ENCODE measurements at places on chromosomes 13 and 19.

DNA sequence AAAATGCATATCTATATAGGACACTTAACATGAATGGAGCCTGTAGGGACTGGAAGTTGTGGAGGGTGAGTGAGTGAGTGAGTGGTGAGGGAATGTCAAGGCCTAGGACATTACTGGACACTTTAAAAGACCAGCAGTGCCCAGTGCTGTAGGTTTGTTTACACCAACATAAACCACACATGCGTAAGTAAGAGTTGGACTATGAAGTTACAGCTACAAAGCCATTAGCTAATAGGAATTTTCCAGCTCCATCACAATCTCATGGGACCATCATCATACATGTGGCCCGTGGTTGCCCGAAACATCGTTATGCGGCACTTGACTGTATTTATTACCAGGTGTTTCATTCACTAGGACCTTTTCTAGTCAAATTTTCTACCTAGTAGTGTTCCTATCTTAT lies 49.2 kb downstream of the LATS2 start:
- DNase-seq = no peak

- DNase-seq = peak; percentile 99
These were observed 9.4 kb downstream of the ABHD17A start for GRCh38 chr19:1875646-1876495.

GRCh38 chr13:73450583-73450982 lies 391.8 kb downstream of the KLF5 start:
- no peak for DNase-seq

GRCh38 chr19:16890461-16891184 lies 1.8 kb downstream of the F2RL3 start:
- DNase-seq = no peak

DNA sequence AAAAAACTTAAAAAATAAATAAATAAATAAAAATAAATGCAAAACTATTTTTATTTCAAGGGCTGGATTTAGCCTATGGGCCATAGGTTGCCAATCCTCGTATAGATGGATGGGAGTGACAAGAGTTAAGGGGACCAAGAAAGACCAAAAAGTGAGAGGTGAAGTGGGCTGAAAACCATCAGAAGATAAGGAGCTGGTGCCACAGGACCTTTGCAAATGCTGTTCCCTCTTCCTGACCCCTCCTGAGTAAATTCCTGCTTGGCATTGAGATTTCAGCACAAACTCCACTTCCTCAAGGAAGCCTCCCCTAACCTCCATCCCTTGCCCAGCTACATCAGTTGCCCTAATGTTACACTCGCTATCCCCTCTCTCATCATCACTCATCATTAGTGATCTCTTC lies 11.0 kb downstream of the OR1I1 start:
- DNase-seq = no peak

GRCh38 chr13:113792886-113793717 lies 34.1 kb downstream of the TMEM255B start:
- no peak for DNase-seq

- DNase-seq = peak; percentile 53
These were observed 3.5 kb downstream of the KCNN4 start for GRCh38 chr19:43777163-43777695.

DNA sequence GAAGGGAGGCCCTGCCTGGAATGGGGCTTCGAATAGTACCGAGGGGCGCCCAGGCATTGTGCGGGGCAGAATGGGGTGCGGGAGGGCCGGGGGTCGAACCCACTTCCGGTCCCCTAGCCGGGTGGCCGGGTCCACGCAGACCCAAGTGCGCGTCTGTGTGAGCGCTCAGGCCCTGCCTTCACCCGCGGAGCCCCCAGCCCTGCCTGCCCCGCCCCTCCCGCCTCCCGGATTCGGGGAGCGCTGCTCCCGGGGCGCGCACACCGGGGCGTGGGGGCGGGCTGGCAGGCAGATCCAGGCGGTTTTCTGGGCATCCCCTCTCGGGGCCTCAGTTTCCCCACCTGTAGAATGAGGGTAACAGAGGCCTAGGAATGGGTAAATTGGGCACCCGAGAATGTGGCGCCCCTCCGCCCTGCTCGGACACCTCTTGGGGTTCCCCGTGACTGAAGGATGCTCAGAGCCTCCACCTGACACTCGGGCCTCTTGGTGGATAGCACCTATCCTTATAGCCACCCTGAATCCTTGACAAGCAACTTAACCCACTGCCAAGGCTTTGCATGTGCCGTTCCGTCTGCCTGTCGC lies 682 bp downstream of the PIK3R2 start:
- DNase-seq = no peak

DNA sequence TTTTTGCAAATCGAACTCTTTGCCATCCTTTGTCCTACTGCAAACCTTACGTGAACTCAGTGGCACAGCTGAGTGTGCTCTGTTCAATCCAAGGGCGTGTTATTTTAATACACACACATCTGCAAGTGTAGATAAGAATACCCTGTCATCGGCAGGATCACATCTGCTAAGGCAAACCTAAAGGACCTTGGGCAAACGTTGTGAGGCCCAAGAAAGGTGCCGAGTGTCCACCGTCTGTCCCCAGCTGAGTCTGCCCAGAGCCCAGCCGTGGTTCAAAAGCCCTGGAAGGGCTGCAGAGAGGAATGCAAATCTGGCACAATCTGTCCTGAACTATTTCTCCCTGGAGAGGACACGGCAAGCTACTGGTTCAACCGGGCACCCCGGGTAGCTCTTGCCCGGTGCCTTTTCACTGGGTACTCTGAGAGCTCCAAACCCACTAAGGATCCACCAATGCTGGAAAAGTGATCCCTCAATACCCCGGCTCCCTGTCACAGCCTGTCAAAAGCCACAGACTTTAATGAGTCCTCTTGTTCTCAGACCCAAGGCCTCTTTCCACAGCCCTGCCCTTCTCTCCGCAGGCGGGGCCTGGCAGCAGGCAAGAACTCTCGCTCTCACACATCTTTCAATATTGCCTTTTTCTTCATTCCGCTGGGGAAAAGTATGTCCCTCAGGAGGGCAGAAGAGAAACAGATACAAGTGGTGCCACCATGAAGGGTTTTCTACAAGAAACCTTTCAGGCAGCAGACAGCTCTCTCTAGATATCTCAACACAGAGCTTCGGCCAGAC lies 17.0 kb downstream of the SLC7A1 start:
- no peak for DNase-seq

DNA sequence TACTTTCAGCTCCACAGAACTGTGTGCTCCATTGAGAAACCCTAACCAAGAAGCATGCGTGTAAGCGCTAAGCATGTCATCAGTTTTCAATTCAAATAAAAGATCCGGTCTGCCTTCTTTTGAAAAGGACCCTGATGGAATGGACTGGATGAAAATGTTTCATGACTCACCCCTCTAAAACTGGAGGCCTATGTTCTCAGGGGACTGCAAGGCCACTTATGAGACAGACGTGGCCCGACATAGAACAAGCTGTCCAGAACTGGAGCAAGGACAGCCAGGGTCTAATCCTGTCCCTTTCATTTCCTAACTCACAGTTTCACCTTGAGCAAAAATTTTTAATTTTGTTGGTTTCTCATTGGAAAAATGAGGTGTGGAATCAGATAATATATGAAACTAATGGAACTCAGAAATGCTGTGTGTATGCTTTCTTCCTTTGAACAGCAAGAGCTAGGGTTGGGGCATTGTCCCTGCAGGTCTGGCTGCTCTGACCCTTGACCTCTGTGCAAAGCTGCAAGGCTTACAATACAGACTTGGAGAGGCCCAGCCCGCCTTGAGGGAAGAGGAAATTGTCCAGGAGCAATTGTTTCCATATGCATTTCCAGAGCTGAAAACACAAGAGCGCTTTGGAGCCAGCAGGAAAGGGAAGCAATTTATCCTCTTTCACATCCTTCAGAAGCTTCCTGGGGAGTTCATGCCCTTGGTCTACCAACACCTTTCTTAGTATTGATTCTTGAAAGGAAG lies 553.4 kb upstream of the KLF12 start:
- no peak for DNase-seq

DNA sequence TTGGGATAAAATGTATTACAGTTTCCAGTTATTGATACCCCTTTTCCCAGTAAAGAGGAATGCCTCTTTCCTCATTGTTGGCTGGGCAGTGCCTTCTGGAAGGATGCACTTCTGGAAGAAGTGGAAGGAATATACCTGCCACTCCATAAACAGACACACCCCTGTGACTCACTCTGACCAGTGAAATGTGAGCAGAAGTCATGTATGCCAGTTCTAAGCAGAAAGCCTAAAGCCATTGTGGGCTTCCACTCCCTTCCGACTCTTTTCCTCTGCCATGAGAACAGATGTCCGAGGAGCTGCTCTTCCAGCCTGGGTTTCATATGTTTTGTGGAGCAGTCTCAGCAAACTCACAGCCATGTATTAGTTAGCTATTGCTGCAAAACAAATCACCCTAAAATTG lies 166.1 kb upstream of the SERP2 start:
- DNase-seq = no peak

DNA sequence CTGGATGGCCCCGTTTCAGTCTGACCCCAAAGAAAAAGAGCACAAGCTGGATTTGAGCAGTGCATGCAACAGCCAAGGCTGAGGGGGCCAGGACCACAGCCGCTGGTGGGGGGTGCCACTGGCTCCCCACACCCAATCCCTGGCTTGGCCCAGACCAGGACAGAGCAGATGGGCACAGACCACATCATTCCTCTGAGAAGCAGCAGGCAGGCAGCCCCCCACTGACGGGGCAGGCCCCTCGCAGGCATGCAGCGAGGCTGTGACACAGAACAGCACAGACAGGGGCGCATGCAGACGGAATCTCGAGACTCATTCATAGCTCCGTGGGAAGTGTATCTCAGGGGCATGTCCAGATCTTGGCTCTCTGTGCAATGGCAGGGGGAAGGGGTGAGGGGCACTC lies 74.9 kb downstream of the IER2 start:
- no peak for DNase-seq

DNA sequence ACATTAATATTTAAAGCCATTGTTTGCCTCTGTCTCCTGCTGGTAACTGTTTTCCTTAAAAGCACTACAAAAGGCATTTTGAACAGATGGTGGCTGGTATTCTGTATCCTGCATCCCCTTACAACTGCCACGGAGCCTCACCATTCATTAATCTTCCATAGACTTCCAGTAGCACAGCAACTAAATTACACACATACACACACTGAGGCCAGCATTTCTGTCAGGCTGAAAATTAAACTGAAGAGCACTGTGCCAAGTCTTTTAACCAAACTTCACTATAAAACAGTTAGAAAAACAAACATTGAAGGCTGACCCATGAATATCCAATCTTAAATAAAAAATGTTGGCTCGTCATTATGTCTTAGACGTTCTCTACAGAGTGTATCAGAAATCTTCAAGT lies 697.8 kb downstream of the DACH1 start:
- no peak for DNase-seq

GRCh38 chr13:71939186-71939585 lies 72.2 kb upstream of the DACH1 start:
- DNase-seq = no peak

DNA sequence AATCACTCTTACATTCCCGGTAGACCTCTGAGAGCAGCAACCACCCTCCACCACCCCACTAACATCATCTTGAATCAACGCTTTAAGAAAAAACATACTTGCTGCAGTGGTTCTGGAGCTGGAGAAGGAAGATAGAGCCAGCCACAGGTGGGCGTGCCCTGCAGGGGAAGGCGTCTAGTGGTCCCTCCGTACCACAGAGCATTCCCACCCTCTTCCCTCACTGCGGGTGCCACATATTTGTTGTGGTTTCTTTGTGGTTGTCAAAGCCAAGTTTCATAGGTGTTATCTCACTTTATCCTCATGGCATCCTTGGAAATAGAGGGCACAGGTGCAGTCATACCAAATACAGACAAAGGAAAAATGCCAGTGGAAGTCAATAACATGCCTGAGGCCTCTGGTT lies 22.2 kb downstream of the COL4A2 start:
- no peak for DNase-seq

- no peak for DNase-seq
These were observed 5.7 kb downstream of the VSTM2B start for GRCh38 chr19:29531458-29532025.

DNA sequence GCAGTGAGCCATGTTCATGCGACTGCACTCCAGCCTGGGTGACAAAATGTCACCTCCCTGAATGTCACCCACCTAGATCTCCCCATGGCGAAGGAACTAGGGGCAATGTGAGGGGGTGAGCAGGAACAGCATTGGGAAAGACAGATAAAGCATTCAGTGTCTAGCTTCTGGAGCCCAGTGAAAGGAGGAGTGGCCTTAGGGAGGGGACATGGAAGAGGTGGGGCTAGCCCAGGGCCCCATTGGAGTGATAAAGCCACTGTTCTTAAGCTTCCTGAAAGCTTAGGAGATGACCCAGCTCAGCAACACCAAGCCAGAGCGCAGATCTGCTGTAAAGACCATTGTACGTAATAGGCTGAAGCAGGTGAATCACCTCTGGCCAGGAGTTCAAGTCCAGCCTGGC lies 13.0 kb upstream of the KCNN1 start:
- no peak for DNase-seq

DNA sequence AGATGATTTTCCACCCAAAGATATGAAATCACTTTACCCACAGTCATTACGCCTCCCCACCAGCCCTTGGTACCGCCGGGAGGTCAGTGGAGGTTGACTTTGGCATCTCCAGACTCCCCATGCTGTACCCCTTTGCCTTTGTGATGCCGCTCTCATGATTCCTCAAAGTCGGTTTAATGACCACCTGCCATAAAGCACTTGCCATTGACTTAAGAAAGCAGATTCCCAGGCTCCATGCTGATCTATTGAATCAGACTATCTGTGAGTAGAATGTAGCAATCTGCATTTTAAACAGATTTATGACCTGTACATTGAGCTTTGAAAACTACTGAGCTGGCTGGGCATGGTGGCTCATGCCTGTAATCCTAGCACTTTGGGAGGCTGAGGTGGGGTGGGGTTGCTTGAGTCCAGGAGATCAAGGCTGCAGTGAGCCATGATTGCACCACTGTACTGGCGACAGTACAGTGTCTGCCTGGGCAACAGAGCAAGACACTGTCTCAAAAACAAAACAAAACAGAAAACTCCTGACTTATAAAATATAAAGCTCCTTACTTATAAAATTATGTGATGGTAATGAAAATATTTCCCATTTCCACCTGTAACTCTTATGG lies 235.2 kb downstream of the KLF5 start:
- no peak for DNase-seq

GRCh38 chr13:21889651-21890050 lies 218.8 kb downstream of the FGF9 start:
- DNase-seq = no peak

GRCh38 chr13:60482012-60482411 lies 85.0 kb downstream of the TDRD3 start:
- DNase-seq = no peak

GRCh38 chr13:113552786-113553434 lies 31.6 kb upstream of the TFDP1 start:
- DNase-seq = no peak

DNA sequence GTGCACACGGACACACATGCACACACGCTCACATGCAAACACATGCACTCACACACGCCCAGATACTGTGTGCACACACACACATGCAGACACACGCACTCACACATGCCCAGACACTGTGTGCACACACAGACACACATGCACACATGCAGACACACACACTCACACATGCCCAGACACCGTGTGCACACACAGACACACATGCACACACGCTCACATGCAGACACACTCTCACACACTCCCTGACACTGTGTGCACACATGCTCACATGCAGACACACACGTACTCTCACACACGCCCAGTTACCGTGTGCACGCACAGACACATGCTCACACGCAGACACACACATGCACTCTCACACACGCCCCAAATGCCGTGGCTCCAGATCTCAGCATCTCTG lies 137.2 kb upstream of the MCF2L start:
- DNase-seq = no peak
